NCI-H2171 (cell line): ENCODE measurements at places on chromosomes 6 and 20.

DNA sequence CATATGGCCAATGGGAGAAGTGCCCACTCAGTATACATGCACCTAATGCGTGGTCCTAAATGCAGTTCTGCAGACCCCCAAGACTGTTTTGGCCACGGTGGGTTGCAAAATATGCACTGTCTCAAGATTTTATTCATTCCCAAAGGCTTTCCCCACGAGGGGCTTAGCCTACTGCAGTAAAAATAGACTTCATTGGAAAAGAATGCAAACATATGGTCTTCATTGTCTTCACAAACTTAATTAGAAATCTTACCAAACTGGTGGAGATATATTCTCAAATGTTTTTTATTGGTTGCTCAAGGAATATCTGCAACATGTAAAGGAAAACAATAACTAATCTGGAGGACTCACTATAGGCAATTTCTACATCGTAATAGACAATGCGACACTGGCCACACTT, 31.6 kb upstream of the PRL start:
- no peak for DNase-seq

DNA sequence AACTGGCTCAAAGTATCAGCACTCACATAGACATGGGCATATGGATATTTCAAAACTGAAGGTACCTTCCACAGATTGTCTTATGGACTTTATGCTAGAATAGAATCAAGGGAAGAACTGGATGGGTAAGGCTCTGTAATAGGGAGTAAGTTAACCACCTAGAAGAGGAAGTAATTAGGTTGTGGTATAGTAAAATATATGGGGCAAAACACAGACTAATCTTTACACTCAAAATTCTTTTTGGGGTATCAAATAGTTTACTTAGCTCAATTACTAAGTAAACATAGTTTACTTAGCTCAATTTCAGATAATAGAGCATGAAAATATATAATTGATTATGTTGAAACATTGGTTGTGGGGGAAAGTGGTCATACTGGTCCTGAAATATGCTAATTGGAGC, 94.2 kb upstream of the ATXN1 start:
- DNase-seq: no peak

DNA sequence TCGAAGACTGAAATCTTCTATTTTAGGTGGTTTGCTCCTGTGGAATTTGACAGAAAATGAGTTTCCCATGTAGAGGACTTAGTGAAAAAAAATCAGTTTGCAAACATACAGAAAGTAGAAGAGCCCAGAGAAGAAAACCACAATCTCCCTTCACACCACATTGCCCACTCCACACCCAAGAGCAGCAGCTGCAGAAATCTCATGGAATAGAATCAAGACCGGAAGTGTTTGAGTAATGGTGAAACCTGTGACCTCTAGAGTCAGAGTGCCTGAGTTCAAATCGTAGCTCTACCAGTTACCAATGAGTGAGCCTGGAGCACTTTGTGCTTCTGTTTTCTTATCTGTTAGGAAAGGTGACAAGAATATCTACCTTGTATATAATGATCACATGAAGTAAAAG, 4.6 kb downstream of the SIRPG start:
- DNase-seq: no peak

- peak; percentile 9 for DNase-seq
Observed at GRCh38 chr20:5000263-5001173, 792 bp downstream of the SLC23A2 start.

- no peak for DNase-seq
Observed at GRCh38 chr20:37166867-37167266, 12.3 kb upstream of the RPN2 start.

GRCh38 chr6:149963212-149963461, 606 bp upstream of the ULBP1 start:
- DNase-seq: peak; percentile 48

- DNase-seq: no peak
Observed at GRCh38 chr6:118908441-118908840, 14.5 kb downstream of the ASF1A start.

DNA sequence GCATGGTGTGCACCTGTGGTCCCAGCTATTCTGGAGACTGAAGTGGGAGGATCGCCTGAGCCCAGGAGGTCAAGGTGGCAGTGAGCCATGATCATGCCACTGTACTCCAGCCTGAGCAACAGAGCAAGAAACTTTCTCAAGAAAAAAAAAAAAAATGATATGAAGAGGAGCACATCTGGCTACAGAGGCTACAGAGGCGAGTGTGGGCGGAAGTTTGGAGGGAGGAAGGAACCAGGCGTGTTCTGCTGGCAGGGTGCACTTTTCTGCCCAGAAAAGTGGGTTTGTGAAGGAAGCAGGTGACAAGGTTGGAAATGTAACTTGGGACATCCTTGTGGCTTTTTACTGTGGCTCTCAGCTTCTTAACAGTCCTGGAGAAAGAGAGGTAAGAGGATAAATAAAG, 96.7 kb downstream of the SNX5 start:
- no peak for DNase-seq

- DNase-seq: no peak
Observed at GRCh38 chr6:7685276-7685675, 40.6 kb upstream of the BMP6 start.

GRCh38 chr6:155400654-155400965, 55.0 kb downstream of the NOX3 start:
- DNase-seq: no peak

- no peak for DNase-seq
Observed at GRCh38 chr6:1987640-1988039, 257.8 kb downstream of the GMDS start.

DNA sequence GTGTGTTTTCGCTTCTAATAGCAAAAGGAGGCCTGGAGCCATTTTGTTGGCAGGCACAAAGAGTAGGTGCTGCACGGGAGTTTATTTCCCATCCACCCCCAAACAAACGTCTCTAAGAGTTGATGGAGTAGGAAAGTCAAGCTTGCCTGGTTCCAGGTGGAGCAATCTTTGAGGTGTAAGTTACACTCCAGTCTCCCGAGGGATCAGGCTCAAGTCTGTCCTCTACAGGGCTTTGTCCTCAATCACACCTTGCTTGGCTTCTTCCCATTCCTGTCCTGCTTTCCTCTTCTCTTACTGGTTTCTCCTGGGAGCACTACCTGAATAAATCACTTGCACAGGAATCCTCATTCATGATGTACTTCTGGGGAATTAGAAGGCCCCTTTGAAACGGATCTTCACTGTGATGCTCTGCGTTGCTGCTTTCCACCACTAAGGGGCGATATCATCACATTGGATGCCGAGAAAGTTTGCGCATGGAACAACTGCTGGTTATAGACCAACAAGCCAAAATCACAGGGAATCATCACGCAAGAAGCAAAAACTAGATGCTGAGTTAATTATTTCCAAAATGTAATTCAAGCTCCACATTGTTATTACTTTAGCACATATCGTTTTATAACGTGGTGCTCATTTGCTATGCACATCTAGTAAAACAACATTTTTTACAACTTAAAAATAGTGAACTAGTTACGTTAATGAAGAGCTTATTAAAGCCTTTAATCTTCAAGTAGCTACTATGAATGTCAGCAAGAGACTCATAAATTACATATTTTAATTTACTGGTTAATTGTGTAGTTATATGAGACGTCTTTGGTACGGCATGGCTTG, 156.8 kb downstream of the DNAH8 start:
- DNase-seq: peak; percentile 40

- no peak for DNase-seq
Observed at GRCh38 chr20:38299963-38300362, 4.0 kb upstream of the BPI start.
